ACHN (cell line): ENCODE measurements at places on chromosomes 3 and 15.

DNA sequence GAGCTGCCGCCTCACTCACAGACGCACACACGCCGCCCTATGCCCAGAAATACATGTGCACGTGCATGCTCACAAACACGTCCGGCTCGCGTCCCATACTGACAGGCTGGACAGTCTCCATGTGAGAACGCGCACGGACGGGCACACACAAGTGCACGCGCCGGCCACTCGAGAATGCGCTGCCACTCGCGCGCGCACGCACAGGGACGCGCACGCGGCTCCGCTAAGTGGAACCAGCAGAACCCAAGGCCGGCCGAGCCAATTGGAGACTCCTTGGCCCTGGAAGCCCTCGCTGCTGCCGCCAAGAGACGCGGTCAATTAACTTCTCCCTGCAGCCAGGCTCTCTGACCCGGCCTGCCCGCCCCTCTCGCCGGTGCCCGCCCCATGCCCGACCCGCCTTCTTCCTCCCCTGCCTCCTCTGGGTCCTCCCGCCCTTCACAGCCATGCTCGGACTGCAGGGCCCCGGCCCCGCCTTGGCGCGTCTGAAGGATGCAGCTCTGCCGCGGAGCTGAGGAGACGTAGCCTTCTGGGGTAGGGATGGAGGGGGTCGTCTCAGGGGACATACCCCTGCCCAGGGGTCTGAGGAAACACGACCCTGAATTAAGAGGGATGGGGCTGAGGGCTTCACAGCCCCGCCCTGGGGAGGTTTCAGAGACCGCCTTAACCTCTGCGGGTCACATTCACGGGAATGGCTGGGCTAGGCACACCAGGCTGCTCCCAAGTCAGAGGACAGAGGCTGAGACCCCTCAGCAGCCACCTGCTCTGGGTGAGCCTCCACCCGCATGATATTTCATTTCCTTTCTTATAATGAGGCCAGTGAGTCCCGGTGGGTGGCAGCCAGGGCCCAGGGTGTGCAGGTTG lies 15.0 kb downstream of the PTH1R start:
- DNase-seq, result peak; percentile 84

DNA sequence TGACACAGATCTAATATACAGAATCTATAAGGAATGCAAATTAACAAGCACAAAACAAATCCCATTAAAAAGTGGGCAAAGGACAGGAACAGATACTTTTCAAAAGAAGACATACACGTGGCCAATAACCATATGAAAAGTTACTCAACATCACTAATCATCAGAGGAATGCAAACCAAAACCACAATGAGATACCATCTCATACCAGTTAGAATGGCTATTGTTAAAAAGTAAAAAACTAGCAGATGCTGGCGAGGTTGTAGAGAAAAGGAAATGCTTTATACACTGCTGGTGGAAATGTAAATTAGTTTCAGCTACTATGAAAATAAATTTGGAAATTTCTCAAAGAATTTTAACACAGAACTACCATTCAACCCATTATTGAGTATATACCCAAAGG lies 50.7 kb downstream of the ADAMTS17 start:
- DNase-seq, result no peak

DNA sequence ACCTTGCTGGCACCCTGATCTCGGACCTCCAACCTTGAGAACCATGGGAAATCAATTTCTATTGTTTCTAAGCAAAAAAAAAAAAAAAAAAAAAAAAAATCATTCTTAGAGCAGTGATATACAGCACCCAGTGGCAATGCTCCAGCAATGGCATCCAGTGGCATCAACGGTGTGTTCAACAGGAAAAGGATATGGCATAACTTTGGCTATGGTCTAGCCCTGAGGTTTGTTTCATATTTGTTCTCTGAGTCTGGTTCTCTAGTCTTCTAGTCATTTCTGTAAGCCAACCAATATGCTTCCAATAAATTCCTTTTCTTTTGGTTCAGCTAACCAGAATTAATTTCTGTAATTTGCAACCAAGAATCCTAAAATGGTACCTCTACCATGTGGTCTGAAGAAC lies 19.2 kb downstream of the DENND4A start:
- no peak for DNase-seq

GRCh38 chr3:46710229-46710628 lies 7.4 kb downstream of the PRSS50 start:
- DNase-seq, result no peak

DNA sequence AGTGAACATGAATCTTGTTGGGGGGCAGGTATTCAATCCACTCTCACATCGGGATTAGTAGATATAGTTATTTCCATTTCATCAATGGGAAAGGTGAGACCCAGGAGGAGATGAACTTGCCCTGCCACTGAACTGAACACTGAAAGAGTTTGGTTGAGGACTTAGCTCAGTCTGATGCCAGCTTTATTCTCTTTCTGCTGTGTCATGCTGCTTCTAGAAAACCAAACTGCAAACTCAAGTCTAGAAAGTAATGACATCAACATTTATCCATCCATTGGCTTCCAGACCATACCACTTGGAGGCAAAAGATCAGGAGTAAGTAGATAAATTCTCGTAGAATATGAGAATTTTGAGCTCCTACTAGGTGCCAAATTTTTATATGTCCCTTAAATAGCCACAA lies 288.0 kb upstream of the CTNNB1 start:
- no peak for DNase-seq

DNA sequence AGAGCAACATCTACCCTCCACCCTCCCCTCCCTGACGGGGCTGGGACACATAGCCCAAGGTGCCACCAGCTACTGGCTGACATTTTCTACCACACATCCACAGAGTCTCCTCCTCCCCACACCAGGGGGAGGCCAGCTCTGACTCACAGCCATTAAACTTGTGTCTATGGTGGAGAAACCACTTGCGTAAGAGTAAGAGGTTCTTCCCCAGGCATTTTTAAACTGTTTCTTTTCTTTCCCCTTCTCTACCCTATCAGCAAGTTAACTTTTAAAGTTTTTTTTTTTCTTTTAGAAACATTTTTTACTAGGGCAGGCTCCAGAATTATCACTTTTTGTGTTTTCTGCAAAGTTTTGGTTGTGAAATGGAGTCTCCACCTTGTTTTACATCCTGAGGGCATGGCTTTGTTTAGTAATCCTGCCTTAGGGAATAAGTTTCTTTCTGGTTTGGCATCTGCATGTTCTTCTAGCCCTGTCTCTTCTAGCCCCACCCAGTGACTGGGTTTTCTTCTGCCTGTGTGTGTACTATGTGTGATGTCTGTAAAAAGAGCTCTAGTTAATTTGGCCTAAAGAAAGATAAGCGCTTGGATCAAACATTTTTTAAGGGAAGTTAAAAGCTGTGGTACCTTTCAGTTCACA lies 148.8 kb upstream of the GADL1 start:
- no peak for DNase-seq

GRCh38 chr3:108342837-108343486 lies 46.6 kb downstream of the HHLA2 start:
- DNase-seq, result no peak

DNA sequence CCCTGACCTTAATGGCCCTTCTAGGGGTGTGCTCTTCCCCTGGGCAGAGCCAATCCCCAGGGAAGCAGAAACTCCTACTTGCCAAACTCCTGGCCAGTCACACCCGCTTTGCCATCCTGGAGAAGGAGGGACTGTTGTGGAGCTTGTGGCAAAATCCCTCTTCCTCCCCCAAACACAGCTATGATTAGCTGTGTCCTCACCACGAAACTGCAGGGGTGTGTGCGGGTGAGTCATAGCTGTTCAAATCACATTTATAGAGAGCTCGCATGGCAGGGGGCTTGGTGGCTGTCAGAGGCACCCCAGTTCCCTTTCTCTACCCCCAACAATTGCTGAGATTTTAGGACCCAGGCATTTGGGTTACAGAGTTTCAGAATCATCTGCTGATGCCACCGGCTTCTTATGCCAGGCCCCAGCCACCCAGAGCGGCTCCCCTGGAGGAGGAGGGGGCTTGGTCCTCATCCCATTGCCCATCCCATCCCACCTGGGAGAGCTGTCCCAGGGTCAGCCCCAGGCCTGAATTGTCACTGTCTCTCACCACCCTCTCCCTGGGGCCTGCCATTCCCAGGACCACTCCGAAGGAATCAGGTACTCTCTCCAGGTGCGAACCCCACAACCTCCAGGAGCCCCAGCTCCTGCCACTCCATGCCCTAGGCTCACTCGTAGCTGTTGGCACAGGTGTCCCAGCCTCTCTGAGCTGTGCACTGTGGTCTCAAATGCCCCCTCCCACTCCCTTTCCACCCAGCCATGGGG lies 28.8 kb upstream of the MAGEF1 start:
- DNase-seq, result no peak

- DNase-seq, result no peak
These were observed 381.6 kb downstream of the FOXP1 start for GRCh38 chr3:71201939-71202338.

DNA sequence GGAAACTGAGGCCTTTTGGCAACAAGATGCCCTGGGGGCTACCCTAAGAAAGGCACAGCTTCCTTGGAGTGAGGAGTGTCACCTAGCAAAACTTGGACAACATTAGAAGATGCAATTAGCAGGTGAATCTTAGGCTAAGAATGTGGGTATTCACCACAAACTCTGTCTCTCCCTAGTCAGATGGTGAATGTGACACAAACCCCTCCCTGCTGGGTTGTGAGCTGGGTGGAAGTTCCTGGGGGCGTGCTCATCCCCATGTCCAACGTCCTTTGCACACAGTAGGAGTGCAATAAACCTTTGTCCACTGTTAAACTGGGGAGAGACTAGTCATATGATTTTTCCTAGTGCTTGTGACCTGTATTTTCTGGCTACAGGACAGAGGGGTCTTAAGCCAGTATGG lies 67.1 kb upstream of the SH3GL3 start:
- DNase-seq, result peak; percentile 22

- DNase-seq, result no peak
These were observed 6.1 kb downstream of the RASGRF1 start for GRCh38 chr15:79084308-79084968.

- DNase-seq, result no peak
These were observed 5.7 kb downstream of the VGLL4 start for GRCh38 chr3:11637901-11638458.

- no peak for DNase-seq
These were observed 16.1 kb downstream of the BDH1 start for GRCh38 chr3:197539651-197540051.

DNA sequence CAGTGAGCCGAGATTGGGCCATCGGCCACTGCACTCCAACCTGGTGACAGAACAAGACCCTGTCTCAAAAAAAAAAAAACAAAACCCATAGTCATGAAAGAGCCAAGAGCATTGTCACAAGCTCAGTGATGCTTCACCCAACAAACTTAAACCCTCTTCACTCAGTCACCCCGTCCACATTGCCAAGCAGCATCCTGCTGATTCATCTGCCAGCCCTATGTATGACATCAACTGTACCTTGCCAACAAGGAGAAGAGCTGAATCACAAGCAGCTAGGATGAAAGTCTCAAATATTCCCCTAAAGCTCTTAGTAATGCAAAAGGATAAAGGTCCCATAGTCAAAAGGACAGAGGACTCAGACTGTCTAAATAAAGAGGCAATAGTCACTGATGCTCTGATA lies 90.0 kb downstream of the ANO10 start:
- DNase-seq, result peak; percentile 57

- no peak for DNase-seq
These were observed 427.9 kb upstream of the AGTR1 start for GRCh38 chr3:148269816-148270215.
